Dorsolateral prefrontal cortex (tissue), 122 donors: ENCODE measurements at places on chromosomes 11 and 22.

DNA sequence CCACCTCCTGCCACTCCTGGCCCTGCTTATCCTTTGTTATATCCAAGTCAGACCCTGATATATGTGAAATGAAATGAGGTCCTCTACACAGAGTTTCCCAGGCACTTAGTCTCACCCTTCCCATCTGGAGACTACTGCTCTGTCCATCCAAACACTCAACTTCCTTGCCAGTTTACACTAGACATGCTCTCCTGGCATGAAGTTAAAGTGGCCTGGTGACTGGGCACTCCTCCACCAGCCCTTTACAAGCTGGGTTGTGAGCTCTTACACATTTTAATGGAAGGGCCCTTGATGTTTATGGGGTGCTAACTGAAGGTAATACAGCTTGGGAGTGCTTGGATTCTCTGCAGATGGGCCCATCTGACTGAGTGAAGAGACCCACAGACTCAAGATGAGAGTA is 216.1 kb upstream of the NARS2 start:
- no peak for DNase-seq

- no peak for DNase-seq
Observed at GRCh38 chr11:118281284-118281683, 17.2 kb upstream of the MPZL2 start.

GRCh38 chr11:72426103-72426757 is 8.1 kb downstream of the CLPB start:
- no peak for DNase-seq

DNA sequence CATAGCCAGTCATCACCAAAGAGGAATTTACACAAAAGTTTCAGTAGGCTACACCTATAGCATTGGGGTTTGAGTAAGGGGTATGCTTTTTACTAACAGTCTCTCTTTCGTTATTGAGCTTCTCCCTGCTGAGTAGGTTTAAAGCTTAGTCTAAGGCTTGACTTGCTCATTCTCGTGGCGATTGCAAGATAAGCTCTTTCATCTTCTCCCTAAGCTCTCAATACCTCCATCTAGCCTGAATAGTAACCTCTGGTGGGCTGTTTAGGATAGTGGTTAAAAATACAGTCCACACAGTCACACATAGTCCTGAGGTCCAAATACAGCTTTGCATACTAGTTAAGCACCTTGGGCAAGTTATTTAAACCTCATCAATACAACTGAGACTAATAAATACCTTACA is 65.6 kb downstream of the IMMP1L start:
- DNase-seq = no peak

DNA sequence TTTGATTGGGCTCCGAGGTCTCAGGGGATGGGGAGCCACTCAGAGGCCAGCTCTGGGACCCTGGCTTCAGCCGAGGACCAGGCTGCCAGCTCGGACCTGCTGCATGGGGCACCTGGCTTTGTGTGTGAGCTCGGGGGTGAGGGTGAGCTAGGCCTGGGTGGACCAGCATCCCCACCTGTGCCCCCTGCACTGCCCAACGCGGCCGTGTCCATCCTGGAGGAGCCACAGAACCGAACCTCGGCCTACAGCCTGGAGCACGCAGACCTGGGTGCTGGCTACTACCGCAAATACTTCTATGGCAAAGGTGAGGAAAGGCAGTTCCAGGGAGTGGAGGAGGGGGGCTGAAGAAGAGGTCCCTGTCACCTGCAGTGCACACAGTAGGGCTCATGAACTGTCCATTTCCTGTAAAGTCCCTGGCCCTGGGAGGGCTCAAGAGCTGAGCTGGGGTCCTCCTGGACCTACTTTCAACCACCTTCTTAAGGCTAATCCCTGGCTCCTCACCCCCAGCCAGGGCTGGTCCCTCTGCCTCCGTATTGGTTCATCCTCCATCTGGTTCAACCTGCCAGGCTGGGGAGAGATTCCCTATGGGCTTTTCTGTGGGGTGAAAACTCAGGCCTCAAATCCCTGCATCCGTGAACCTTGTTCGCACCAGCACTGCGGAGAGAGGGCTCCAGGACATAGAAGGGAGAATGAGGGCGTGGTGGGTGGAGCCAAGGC is 3.6 kb downstream of the SIPA1 start:
- DNase-seq = no peak

DNA sequence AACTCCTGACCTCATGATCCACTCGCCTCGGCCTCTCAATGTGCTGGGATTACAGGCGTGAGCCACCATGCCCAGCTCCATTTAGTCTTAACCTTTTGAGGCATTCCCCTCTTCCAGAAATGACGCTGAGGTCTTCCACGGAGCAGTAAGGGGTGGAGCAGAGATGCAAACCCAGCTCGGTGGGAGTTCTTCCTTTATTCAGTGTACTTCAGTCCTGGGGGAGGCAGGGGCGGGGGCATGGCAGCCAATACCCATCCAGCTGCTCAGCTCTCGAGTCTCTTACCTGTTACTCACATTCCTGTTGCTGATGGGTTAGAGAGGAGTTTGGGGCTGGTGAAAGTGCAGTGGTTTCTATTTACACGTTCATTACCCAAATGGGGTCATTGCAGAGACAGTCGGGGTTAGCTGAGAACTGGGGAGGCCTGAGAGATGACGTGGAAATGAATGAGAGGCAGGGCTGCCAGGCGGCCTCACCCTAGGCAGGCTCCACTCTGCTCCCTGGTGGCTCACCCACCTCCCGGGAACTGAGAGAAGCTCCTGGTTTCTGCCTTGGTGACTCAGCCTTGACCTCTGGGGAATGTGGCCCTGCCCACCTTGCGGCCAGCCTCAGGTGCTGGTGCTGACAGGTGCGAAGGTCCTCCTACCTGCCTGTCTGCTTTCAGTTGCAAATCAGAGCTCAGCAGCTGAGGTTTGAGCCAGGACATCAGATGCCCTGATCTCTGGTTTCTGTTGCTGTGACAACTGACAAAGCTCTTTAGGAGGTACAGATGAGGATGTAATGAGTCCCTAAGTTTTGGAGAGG is 13.4 kb upstream of the ST14 start:
- no peak for DNase-seq

GRCh38 chr11:69588270-69588669 is 52.7 kb upstream of the CCND1 start:
- no peak for DNase-seq

DNA sequence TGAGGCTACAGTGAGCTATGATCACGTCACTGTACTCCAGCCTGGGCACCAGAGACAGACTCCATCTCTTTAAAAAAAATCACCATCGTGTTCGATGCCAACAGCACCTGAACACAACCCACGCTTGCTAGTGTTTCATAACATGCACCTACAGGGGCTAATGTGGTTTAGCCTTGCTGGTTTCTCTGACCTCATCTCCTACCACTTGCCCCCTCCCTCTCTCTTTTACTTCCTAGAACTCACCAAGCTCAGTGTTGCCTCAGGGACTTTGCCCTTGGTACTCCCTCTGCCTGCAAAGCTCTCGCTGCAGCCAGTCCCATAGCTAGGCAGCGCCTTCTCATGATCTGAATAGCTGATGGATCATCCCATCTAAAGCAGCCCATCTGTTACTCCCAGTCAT is 99.8 kb downstream of the FBXO7 start:
- DNase-seq = no peak

- DNase-seq = no peak
Observed at GRCh38 chr11:83611031-83611430, 324.9 kb upstream of the CCDC90B start.

DNA sequence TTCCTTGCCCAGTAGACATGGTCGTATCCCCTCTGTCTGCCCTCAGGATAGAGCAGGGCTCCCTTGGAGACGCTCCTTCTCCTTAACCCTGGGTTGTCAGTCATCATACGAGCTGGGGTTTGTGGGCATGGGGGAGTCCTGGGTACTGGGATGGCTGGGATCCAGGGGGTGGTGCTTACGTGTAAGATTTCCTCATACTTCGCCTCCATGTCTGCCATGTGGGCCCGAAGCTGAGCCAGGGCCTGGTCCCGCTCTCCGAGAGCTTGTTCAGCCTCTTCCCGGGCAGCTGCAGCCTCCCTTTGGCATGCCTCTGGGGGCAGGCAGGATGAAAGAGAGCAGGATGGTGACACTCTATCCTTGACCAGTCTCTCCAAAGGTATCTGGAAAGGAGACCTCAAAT is 5.3 kb downstream of the NHERF4 start:
- no peak for DNase-seq

GRCh38 chr22:21659864-21660525 is 5.8 kb upstream of the PPIL2 start:
- DNase-seq = no peak

DNA sequence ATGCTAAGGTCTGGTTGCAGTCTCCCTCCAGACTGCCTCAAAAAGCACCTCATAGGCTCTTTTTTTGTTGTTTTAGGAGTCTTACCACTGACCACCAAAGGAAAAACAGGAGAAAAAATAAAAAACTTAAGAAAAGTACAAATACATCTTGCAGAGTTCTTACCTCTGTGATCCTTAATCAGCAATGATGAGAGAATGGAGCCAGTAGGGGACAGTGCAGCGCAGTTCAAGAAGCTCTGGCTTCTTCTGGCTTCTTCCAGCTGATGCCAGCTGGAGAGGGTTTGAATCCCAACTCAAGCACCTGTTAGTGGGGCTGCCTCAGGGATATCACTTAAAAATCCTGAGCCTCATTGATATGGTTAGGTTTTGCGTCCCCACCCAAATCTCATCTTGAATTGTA is 223.3 kb upstream of the ISX start:
- no peak for DNase-seq

- no peak for DNase-seq
Observed at GRCh38 chr11:124955035-124955434, 1.0 kb downstream of the CCDC15 start.

- no peak for DNase-seq
Observed at GRCh38 chr11:92941676-92942571, 27.5 kb upstream of the MTNR1B start.

DNA sequence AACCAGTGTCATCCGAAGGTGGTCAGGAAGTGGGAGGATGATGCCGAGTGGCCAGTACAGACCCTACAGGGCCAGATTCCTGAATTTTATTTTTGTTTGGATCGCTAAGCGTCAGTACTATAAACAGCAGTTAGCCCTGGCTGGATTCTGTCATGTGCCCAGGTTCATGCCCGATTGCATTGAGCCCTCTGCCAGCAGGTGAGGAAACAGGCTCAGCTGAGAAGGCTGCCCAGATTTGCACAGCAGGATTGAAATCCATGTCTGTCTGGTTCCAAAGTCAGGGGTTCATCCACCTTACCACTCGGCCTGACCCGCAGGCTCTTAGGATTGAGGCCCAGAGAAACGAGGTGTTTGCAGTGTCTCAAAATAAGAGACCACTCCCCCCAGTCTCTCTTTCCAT is 9.1 kb upstream of the TBC1D22A start:
- DNase-seq = no peak

GRCh38 chr22:30717331-30717921 is 22.8 kb downstream of the OSBP2 start:
- no peak for DNase-seq

- DNase-seq = no peak
Observed at GRCh38 chr11:33742249-33742851, 6.1 kb upstream of the CD59 start.

DNA sequence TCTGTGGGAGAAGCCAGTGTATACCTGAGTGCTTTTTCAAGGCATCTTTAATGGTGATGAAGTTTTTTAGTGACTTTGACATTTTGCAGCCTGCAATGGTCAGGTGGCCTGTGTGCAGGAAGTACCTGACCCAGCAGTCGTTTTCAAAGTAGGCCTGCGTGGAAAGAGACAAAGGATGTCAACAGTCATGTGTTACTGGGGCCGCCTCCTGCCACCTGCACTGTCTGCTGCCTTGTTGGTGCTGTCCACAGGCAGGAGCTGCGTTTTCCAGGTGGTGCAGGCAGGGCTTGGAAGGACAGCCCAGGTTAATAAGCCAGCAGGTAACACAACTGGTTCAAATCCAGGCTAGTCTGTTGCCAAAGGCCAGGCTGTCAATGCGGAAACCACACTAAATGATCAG is 26.5 kb upstream of the NAP1L4 start:
- DNase-seq = no peak

GRCh38 chr22:47031628-47031915 is 269.1 kb downstream of the TBC1D22A start:
- DNase-seq = no peak

DNA sequence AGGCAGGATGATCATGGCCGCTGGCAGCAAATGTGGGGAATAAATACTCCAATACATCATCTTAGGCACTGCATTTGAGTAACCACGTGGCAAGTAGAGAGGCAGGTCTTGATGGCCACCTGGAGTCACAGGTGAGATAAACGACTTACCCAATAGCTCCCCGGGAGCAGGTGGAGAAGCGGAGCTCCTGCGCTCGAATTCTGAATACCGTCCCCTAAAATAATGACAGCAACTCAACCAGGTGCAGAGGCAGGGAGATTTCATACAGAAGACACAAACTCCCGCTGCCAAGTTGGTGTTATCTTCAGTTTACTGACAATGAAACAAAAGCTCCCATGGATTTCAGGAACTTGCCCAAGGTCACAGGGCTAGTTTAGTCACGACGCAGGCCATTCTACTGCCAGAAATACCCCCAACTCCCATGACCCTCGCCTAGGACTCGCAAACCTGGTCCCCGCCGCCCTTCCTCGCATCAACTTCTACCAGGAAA is 437 bp downstream of the SLC43A3 start:
- DNase-seq = no peak

DNA sequence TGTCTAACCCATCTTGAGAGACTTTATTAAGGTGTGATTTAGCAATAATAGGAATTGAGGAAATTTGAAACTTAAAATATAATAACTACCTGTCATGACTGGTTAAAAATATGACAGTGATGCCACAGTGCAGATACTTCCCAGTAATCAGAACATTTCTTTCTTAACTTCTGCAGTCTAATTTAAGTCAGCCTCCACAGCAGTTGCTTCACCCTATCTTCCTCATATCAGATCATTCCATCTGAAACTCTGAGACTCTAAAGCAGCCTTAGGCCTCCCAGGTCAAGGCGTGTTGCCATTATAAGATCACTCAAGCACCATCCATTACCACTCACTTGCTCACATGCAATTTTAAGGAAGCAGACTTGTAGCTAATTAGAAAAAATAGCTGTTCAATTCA is 302.2 kb downstream of the AASDHPPT start:
- DNase-seq = no peak

DNA sequence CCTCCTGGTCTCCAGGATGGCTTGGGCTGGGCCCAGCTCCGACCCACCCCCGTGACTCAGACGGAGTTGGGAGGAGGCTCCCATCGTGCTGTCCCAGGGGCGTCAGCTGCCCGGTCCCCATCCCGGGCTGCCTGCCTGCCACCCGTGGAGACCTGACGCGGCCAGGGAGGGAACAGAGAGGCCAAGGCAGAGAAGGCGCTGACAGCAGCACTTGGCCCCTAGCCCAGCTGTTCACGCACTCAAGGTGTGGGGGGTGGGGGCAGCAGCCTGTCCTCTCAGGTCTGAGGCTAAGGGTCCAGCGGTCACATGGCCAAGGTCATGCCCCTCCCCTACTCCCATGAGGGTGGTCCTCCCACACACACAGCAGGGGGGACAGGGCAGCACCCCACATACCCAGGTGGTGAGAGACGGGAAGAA is 48.6 kb downstream of the ELFN2 start:
- no peak for DNase-seq

GRCh38 chr22:27879923-27880322 is 39.1 kb downstream of the PITPNB start:
- no peak for DNase-seq

- DNase-seq = peak; percentile 75
Observed at GRCh38 chr11:17528181-17528691, 16.0 kb downstream of the USH1C start.

GRCh38 chr11:72745511-72745910 is 6.7 kb downstream of the ARAP1 start:
- no peak for DNase-seq

- peak; percentile 99 for DNase-seq
Observed at GRCh38 chr11:72793425-72794367, at the start of gene STARD10. STARD10 (minus strand) TSS chr11:72794047; CDS start chr11:72781181, 12,866 bp downstream.

GRCh38 chr11:121844016-121844415 is 272.0 kb downstream of the BLID start:
- no peak for DNase-seq

- no peak for DNase-seq
Observed at GRCh38 chr22:17783312-17783711, 9.0 kb upstream of the BID start.
